ENCODE measurements at places on chromosomes 11 and 22. TPM values are rescaled to one million over a fixed set of nuclear protein-coding genes. Genes with fewer than 3 reads are reported as not detected.

Gene OR6A2
- not detected for total RNA-seq

Gene CLP1
- total RNA-seq: 19.2 TPM

GRCh38 chr11:114137838-114138237 is 78.3 kb downstream of the ZBTB16 start:
- no peak overlapping the region for H3K27ac ChIP-seq
- DNase-seq: no peak
- H3K27me3 ChIP-seq: no peaks in the 10 kb centered on the region

Gene EMID1
- 7.4 TPM for total RNA-seq

Gene TANGO2
- 26.4 TPM for total RNA-seq

GRCh38 chr11:100810146-100810545 is 123.1 kb downstream of the ARHGAP42 start:
- no peak overlapping the region for H3K27ac ChIP-seq
- H3K4me1 ChIP-seq: no peaks in the 10 kb centered on the region
- DNase-seq: no peak

Gene KDM4E
- not detected for total RNA-seq

Gene DAGLA
- total RNA-seq: 0.80 TPM

- H3K4me1 ChIP-seq: peaks cover 71% of the 10 kb centered on the region
- no peaks in the 10 kb centered on the region for H3K27me3 ChIP-seq
- no peak overlapping the region for H3K4me3 ChIP-seq
- H3K36me3 ChIP-seq: peaks cover 59% of the 10 kb centered on the region
Measured at GRCh38 chr11:35180317-35181233, 41.6 kb downstream of the CD44 start.

DNA sequence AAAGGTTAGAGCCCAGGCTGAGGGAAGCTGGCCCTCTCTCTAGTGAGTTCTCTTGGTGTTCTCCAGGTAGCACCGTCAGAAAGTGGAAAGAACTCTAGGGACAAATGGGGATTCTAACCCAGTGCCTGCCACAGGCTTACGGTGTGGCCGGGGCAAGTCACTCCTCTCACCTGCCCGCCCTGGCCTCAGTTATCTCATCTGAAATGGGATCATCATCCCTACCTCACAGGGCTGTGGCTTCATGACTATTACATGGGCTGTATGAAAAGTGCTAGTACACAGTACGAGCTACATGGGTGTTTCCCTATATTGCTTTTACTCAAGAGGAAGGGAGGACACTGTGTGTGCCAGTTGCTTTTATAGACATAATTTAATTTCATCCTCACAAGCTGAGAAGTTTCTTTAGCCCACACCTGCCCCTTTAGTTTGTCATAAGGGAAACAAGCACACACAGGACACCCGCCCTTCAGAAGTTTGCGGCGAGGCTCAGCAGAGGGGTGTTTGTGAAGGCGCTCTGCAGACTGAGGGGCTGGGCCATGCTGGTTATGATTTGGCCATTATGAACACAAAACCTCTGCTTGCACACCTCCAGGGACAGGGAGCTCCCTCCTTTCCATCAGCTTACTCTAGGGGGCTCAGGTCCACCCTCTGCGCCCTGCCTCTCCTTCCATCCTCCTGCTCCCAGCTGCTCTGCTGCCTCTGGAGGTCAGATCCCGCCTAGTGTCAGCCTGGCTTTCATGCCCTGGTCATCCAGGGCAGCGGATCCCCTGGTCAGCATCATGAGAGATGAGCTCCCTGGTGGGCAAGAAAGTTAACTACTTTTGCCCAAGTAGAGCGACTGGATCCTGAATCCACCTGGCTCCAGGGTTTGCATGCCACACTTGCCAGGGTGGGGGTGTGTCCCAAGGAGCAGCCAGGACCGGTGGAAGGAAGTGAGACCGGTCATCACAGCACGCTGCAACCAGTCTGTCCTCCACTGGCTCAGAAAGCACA is 1.2 kb downstream of the KLHL35 start:
- H3K36me3 ChIP-seq: no peaks in the 10 kb centered on the region
- peaks cover 41% of the 10 kb centered on the region for H3K4me1 ChIP-seq
- no peak for DNase-seq
- H3K4me3 ChIP-seq: no peak overlapping the region

Gene MMP12
- not detected for total RNA-seq

Gene ZBED5
- total RNA-seq: 27.9 TPM

GRCh38 chr22:30628491-30628890 is 7.1 kb upstream of the SLC35E4 start:
- H3K27ac ChIP-seq: no peak overlapping the region
- H3K4me1 ChIP-seq: no peaks in the 10 kb centered on the region
- H3K4me3 ChIP-seq: no peak overlapping the region

GRCh38 chr22:33779243-33779642 is 141.0 kb downstream of the LARGE1 start:
- no peak for DNase-seq
- no peaks in the 10 kb centered on the region for H3K27me3 ChIP-seq
- H3K4me3 ChIP-seq: no peak overlapping the region
- no peak overlapping the region for H3K27ac ChIP-seq
- no peaks in the 10 kb centered on the region for H3K36me3 ChIP-seq

Gene RAG2
- not detected for total RNA-seq

GRCh38 chr11:30285416-30286121 is 37.3 kb upstream of the ARL14EP start:
- H3K27me3 ChIP-seq: no peaks in the 10 kb centered on the region
- no peaks in the 10 kb centered on the region for H3K36me3 ChIP-seq
- DNase-seq: no peak
- no peak overlapping the region for H3K27ac ChIP-seq
- H3K4me1 ChIP-seq: no peaks in the 10 kb centered on the region

GRCh38 chr11:33333816-33334215 is 76.6 kb downstream of the HIPK3 start:
- no peak for DNase-seq
- peaks cover 19% of the 10 kb centered on the region for H3K36me3 ChIP-seq
- no peak overlapping the region for H3K4me3 ChIP-seq
- peaks cover 15% of the 10 kb centered on the region for H3K4me1 ChIP-seq

- no peaks in the 10 kb centered on the region for H3K36me3 ChIP-seq
- no peak overlapping the region for H3K4me3 ChIP-seq
- no peak for DNase-seq
- peaks cover 87% of the 10 kb centered on the region for H3K27me3 ChIP-seq
- no peak overlapping the region for H3K27ac ChIP-seq
Measured at GRCh38 chr11:43573233-43573632, 107.3 kb upstream of the HSD17B12 start.

Gene CHORDC1
- total RNA-seq: 70.7 TPM

Gene ZBED4
- 17.9 TPM for total RNA-seq

Gene MYOD1
- not detected for total RNA-seq

Gene SCGB2A2
- total RNA-seq: 1,077 TPM

GRCh38 chr11:72250661-72251464 is 6.9 kb upstream of the PHOX2A start:
- peaks cover 42% of the 10 kb centered on the region for H3K27me3 ChIP-seq
- no peaks in the 10 kb centered on the region for H3K4me1 ChIP-seq
- no peak overlapping the region for H3K4me3 ChIP-seq

DNA sequence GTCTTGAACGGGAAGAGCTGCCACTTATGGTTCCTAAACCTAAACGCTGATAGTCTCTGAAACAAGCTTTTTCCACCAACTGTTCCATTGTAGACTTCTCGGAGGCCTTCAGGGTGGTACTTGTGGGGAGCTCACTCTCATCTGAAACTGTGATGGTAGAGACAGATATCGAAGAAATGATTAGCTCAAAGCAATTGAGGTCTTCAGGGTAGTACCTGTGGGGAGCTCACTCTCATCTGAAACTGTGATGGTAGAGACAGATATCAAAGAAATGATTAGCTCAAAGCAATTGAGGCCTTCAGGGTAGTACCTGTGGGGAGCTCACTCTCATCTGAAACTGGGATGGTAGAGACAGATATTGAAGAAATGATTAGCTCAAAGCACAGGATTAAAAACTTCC is 175.7 kb downstream of the SWAP70 start:
- no peaks in the 10 kb centered on the region for H3K27me3 ChIP-seq
- H3K4me3 ChIP-seq: no peak overlapping the region
- H3K4me1 ChIP-seq: peaks cover 10% of the 10 kb centered on the region
- DNase-seq: no peak
- peaks cover 17% of the 10 kb centered on the region for H3K36me3 ChIP-seq
- H3K27ac ChIP-seq: peak overlapping the region; percentile 47

- DNase-seq: peak; percentile 37
- no peaks in the 10 kb centered on the region for H3K36me3 ChIP-seq
- H3K27me3 ChIP-seq: no peaks in the 10 kb centered on the region
- H3K27ac ChIP-seq: no peak overlapping the region
- no peak overlapping the region for H3K4me3 ChIP-seq
Measured at GRCh38 chr22:46767249-46767985, 5.0 kb downstream of the TBC1D22A start.

GRCh38 chr11:118783724-118784495 is 7.1 kb downstream of the DDX6 start:
- no peak for DNase-seq
- no peak overlapping the region for H3K4me3 ChIP-seq
- H3K4me1 ChIP-seq: peaks cover 57% of the 10 kb centered on the region
- H3K27ac ChIP-seq: no peak overlapping the region
- no peaks in the 10 kb centered on the region for H3K27me3 ChIP-seq

- no peaks in the 10 kb centered on the region for H3K36me3 ChIP-seq
- H3K4me3 ChIP-seq: no peak overlapping the region
- peaks cover 33% of the 10 kb centered on the region for H3K4me1 ChIP-seq
- peak overlapping the region; percentile 75 for H3K27ac ChIP-seq
- H3K27me3 ChIP-seq: no peaks in the 10 kb centered on the region
Measured at GRCh38 chr11:96199563-96200025, 143.4 kb downstream of the MAML2 start.

Gene ASCL3
- not detected for total RNA-seq

Gene OR8G1
- not detected for total RNA-seq

GRCh38 chr11:33700502-33701271 is at the start of gene C11orf91:
TSS of gene C11orf91 (minus strand) at chr11:33700826. CDS start at chr11:33700740, 86 bp downstream.
- DNase-seq: peak; percentile 97
- H3K27ac ChIP-seq: peak within 1 kb of the TSS; percentile 74
- no peaks in the 10 kb centered on the region for H3K36me3 ChIP-seq
- no peaks in the 10 kb centered on the region for H3K27me3 ChIP-seq

- H3K4me1 ChIP-seq: no peaks in the 10 kb centered on the region
- no peak overlapping the region for H3K4me3 ChIP-seq
- no peaks in the 10 kb centered on the region for H3K27me3 ChIP-seq
- H3K36me3 ChIP-seq: no peaks in the 10 kb centered on the region
- H3K27ac ChIP-seq: no peak overlapping the region
Measured at GRCh38 chr11:113019711-113020110, 58.5 kb downstream of the NCAM1 start.

- H3K27me3 ChIP-seq: no peaks in the 10 kb centered on the region
- H3K4me1 ChIP-seq: no peaks in the 10 kb centered on the region
- no peak overlapping the region for H3K4me3 ChIP-seq
- no peaks in the 10 kb centered on the region for H3K36me3 ChIP-seq
Measured at GRCh38 chr11:28439403-28439802, 331.2 kb downstream of the METTL15 start.

DNA sequence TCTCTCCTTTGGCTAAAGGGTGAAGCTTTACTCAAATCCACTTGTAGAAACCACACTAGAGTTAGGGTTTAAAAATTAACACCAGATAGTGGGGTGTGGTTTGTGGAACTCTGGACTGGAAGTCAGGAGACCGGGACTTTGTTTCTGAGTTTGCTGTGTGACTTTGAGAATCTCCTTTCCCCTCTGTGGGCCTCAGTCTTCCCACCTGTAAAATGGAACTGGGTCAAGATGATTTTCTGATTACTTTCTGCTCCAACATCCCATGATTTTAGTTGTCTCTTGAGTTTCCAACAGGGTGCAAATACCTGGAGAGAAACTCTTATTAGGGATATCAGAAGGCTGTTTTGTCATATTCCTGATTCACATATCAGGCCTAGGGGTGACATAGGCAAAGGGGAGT is 301.0 kb downstream of the MIAT start:
- H3K4me1 ChIP-seq: peaks cover 2% of the 10 kb centered on the region
- no peak overlapping the region for H3K27ac ChIP-seq
- no peak for DNase-seq
- H3K27me3 ChIP-seq: peaks cover under 1% of the 10 kb centered on the region
- no peaks in the 10 kb centered on the region for H3K36me3 ChIP-seq
- no peak overlapping the region for H3K4me3 ChIP-seq

Gene APOA5
- total RNA-seq: not detected

Gene C2CD2L
- 25.9 TPM for total RNA-seq

Gene FADS1
- total RNA-seq: 69.6 TPM

GRCh38 chr22:19823902-19824211 is 30.8 kb downstream of the GNB1L start:
- H3K27me3 ChIP-seq: no peaks in the 10 kb centered on the region
- peaks cover 33% of the 10 kb centered on the region for H3K4me1 ChIP-seq
- DNase-seq: peak; percentile 59
- H3K4me3 ChIP-seq: no peak overlapping the region

DNA sequence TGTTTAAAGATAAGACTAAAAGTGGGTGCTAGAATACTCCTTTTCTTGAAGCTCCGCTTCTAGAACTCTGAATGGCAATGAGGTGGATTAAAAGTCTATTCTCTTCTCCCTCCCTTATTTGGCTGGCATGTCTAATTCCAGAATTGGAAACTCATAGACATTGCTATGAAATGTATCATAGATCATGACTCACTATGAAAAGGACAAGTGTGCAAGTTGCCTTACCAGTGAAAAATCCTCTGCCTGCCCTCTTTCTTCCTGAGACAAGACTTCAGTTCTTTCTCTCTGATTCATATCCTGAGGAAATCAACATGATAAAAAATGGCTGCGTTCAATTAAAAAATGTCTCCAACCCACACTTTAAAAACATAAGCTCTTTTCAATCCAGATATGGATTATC is 73.2 kb upstream of the BLID start:
- no peaks in the 10 kb centered on the region for H3K27me3 ChIP-seq
- DNase-seq: no peak
- H3K27ac ChIP-seq: peak overlapping the region; percentile 63
- no peak overlapping the region for H3K4me3 ChIP-seq

Gene ENTHD1
- total RNA-seq: not detected

DNA sequence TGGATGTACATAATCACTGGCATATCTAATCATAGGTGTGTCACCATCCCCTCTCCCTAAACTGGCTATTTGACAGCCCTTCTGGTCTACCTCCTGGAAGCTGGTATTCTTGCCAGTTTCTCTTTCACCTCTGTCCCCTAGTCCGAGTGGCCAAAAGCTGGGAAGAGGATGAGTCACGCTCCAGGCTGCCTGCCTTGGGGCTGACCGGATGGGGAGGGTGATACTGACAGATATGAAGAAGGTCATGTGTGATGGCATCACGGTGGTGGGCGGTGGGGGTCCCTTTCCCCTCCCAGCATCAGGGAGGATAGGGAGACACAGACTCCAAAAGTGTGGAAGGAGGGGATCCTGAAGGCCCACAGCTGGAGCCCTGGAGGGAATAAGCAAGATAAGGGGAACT is 4.8 kb downstream of the OAF start:
- peaks cover 70% of the 10 kb centered on the region for H3K4me1 ChIP-seq
- H3K4me3 ChIP-seq: no peak overlapping the region
- no peaks in the 10 kb centered on the region for H3K36me3 ChIP-seq
- no peaks in the 10 kb centered on the region for H3K27me3 ChIP-seq
- H3K27ac ChIP-seq: peak overlapping the region; percentile 42

DNA sequence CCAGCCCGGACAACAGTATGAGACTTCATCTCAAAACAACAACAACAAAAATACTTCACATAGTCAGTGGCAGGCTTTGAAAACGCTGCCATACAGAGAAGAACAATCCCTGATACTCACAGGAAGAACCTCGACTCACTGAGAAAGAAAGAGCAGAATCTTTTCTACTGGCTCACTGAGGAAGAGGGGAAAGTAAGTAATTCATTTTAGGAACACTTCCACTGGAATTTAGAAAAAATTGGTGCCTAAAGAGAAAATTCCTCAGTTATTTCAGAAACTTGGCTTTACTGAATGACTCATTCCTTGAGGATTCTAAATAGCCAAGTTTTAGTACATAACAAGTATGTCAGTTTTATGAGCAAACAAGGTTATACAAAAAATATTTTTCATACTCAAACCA is 12.3 kb downstream of the NARS2 start:
- no peak overlapping the region for H3K4me3 ChIP-seq
- H3K27ac ChIP-seq: peak overlapping the region; percentile 54
- H3K4me1 ChIP-seq: peaks cover 25% of the 10 kb centered on the region
- H3K36me3 ChIP-seq: peaks cover 12% of the 10 kb centered on the region

Gene MAPK8IP2
- 4.0 TPM for total RNA-seq
